ENCODE measurements at places on chromosomes 1 and 21. TPM values are rescaled to one million over a fixed set of nuclear protein-coding genes. Genes with fewer than 3 reads are reported as not detected.

DNA sequence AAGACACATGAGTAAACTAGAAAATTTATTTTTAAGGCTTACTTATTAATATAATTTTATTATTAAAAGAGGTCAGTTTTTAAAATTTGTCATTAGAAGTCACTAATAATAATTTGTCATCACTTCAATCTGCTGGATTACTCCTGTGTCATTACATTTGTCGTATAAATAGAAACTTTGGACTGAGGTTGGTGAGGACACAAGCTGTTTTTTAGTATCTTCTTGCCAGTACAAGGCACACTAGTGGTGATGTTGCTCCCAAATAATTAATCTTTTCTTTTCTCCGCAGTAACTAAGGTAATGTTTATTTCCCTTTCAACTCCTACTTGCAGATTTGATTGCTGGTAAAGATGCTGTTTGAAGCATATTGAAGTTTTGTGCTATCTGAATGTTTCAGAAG, 59.4 kb upstream of the TENT5C start:
- no peak for DNase-seq

DNA sequence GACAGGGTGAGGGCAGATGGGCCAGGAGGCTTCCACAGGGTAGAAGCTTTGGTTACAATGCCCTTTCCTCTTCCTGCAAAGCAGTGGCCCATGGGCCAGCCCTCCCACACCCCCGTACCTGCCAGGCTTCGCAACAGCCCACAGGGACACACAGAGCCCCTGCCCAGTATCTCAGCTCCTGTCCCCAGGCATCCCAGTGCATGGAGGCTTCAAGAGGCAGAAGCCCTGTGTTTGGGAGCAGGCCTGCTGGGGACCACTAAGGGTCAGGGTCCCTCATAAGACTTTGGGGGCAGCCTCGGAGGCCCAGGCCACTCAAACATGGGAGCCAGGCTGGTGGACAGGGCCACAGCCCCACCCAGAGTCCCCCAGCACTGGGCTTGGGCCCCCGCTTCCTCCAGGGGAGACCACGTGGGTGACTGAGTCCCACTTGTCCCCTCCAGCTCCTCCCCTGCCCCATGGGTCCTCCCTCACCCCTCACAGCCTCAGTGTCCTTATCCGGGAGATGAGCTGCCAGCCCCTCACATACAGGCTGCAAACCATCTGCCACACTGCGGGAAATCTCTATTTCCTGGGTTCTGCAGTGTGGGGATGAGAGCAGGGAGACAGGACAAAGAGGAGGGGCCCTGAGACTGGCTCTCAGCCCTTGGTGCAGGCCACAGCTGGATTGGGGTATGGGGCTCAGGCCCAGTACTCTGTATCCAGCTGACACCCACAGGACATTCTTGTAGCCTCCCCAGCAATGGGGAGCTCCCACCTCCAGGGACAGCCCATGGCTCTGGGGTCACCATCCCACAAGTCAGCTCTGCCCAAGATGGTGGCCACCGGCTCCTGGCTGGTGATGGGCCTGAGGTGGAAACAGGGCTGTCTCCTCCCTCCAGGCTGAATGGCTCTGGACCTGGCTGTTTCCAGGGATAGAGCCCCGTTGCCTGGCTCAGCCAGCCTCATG, 50.7 kb downstream of the WNT9A start:
- no peak for DNase-seq

- DNase-seq, result no peak
Measured at GRCh38 chr1:228304225-228304624, 96.4 kb downstream of the OBSCN start.

DNA sequence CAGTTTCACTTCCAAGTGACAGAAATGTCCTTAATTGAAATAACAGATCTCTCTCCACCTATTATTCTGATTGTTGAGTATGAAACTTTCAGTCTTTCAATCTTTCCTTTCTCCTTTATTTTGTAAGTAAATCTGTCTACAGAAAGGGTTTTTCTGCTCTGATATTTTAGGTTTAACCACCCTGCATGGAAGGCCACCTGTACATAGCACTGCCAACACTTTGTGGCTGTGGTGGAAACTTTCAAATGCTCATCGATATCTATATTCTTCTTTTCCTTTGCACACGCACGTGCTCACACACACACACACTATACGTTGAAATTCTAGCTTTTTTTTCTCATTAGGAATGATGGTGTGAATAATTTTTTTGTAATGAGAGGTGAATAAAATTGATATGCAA, 1179.3 kb downstream of the KCNT2 start:
- no peak for DNase-seq

DNA sequence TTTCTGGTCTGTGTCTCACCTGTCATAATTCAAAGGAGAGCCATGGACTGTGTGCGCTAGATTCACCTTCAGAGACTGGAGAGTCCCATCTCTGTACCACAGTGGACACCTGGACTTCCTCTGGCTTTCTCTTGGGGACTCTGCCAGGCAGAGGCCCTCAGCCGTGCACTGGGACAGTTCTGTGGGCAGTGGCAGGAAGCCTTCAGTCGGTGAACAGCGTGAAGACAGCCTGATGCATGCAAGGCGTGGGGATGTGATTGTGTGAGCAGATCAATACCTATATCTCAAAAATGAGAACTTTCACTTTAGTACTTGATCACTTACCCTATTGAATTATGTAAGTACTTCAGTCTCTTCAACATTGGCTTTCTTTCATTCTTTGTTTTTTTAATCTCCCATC, 245.3 kb downstream of the DISC1 start:
- DNase-seq, result peak; percentile 18

DNA sequence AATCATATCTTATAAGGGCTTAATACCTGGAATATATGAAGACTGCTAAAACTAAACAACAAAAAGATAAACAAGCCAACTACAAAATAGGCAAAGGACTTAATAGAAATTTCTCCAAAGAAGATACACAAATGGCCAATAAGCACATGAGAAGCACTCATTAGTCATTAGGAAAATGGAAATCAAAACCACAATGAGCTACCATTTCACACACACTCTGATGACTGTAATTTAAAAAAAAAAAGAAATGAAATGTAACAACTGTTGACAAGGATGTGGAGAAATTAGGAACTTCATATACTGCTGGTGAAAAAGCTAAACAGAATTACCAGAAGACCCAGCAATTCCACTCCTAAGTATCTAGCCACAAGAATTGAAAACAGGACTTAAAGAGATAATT, 374.2 kb upstream of the ZP4 start:
- DNase-seq, result no peak

DNA sequence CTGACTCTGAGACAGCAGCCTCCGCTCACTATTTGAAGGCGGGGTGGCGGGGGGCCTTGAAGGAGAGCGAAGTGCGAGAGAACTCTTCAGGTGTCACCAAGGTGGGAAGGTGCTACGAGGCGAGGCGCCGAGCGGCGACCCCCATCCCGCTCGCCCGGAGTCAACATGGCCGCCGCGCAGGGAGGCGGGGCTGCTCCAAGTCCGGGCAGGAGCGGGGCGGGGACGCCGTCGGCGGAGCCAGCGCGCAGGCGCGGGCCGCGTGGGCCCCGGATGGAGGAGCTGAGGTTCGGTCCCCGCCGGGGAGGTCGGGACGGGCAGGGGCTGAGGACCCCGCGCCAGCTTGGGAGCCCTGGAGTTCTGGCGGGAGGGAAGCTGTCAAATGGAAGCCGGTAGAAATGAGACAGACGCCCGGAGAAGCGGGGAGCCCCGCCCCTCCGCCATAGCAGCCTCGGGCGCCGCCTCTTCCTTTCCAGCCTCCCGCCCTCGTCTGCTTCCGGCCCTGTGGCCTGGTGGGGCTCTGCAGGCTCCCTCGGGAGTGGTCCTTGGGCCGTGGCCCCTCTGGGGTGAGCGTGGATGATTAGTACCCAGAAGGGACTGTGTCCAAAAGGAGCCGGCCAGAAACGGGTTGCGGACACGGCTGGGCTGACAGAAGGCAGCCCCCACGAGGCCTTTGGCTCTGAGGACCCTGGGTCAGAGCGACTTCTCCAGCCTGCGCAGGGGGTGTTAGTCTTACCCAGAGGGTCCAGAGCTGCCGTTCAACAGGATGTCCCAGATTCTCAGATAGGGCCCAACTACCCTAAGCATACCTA, at the start of gene PIGV:
Gene PIGV, plus strand, starts transcription at position 245 of the 809 bp plus-strand sequence. CDS start 2,866 bp downstream, outside the sequence.
- peak; percentile 91 for DNase-seq

GRCh38 chr1:179547021-179547535, 28.7 kb downstream of the NPHS2 start:
- no peak for DNase-seq

- DNase-seq, result no peak
Measured at GRCh38 chr1:8384088-8384487, 66.2 kb downstream of the SLC45A1 start.

DNA sequence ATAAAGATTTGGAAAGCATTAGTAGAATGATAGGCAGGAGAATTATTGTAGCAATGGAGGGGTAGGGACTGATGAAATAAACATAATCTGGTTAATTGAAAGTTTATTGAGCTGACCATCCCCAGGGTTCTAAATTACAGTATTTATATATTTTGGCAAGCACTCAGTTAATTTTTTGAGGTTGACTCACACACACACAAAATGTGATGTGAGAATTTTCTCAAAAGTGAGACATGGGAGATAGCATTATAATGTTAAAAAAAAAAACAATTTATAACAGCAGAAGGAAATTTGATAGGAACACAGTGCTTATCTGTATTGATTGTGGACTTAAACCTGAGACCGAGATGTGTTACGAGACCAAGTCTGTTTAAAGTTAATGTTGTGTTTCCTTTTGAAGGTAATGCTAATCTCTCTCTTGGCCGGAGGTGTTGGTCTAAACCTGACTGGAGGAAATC, 24.6 kb downstream of the TRIM45 start:
- DNase-seq, result no peak

- DNase-seq, result no peak
Measured at GRCh38 chr1:51519865-51520699, 1.0 kb upstream of the EPS15 start.

- DNase-seq, result no peak
Measured at GRCh38 chr1:43206600-43207228, 34.6 kb downstream of the CFAP57 start.

DNA sequence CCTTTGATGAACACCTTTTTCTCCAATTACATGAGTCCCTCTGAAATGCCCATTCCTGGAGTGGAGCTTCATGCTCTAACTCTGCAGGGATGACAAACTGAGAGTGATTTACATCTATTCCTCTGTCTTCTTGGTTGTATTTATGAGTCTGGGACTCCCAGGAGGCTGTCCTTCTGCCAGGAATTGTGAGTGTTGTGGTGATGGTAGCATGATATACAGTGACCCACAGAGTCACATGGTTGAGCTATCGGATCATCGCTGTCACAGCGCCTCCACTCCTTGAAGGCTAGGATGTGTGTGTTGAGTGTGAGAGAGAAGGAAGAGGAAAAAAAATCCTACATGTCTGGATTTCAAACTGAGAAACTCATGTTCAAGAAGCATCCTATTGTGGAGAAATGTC, 163.4 kb upstream of the CACNA1E start:
- no peak for DNase-seq

- no peak for DNase-seq
Measured at GRCh38 chr21:38392661-38393060, 105.6 kb downstream of the ERG start.

GRCh38 chr1:208855403-208855802, 611.2 kb upstream of the PLXNA2 start:
- DNase-seq, result no peak

DNA sequence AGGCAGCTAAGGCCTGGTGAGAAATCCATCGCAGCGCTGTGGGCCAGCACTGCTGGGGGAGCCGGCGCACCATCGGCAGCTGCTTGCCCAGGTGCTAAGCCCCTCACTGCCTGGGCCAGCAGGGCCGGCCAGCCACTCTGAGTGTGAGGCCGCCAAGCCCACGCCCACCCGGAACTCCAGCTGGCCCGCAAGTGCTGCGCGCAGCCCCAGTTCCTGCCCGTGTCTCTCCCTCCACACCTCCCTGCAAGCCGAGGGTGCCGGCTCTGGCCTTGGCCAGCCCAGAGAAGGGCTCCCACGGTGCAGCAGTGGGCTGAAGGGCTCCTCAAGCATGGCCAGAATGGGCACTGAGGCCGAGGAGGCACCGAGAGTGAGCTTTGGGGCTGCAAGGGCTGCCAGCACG, 64.4 kb downstream of the EBNA1BP2 start:
- no peak for DNase-seq

Gene C1orf115
- 0.13 TPM for total RNA-seq

Gene EFCAB7
- total RNA-seq, result 6.1 TPM

Gene C1QB
- not detected for total RNA-seq

Gene ANGPTL3
- total RNA-seq, result not detected

Gene NBPF10
- total RNA-seq, result 1.5 TPM

Gene FCRL6
- total RNA-seq, result 0.20 TPM

All from activated CD8-positive, alpha-beta T cell treated with anti-CD3 and anti-CD28 coated beads for 36 hours (primary cell).